Activated gamma-delta T cell (primary cell): ENCODE measurements at places on chromosomes 2 and 18.

DNA sequence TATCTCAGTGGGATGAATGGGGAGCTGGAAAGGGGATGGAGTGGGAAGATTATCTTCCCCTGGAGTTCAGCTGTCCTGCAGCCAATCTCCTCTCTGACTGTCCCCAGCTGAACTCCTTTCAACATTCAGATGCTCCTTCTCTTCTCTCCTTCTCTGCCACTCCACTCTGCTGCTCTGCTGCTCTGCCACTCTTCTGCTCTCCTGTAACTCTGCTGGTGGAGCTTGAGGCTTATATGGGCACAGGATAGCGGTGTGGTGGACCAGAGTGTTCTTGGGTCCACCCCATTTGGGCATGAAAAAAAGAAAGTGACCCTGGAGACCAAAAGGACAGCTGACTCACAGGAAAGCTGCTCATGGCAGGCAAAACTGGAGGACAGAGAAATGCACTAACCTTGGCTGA is 26.6 kb downstream of the FAHD2B start:
- no peak for DNase-seq

- DNase-seq, result no peak
Observed at GRCh38 chr18:66156946-66157687, 406.3 kb downstream of the CDH7 start.

DNA sequence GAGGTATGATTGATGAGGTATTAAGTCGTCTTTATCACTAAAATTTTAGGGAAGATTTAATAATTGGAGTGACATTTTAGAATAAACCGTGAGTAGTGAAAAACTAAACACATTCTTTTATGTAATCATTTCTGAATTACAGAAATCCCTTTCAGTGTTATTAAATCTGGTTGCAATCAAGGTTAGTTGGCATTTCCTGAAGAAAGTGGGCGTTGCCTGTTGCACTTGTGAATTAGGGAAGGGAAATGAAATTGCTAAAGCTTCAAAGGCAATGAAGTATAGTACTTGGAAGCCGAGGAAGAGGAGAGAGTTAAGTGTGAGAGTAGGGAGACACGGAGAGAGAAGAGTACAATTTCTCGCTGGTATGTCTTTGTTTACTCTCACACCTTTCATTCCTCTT is 274.5 kb downstream of the SLC8A1 start:
- no peak for DNase-seq

- DNase-seq, result no peak
Observed at GRCh38 chr2:221817052-221817451, 244.9 kb upstream of the EPHA4 start.

- DNase-seq, result no peak
Observed at GRCh38 chr18:51195451-51196117, 1.9 kb downstream of the MEX3C start.

- DNase-seq, result no peak
Observed at GRCh38 chr2:96580771-96581170, 44.2 kb downstream of the ARID5A start.

GRCh38 chr2:239098288-239098970 is 250.5 kb downstream of the TWIST2 start:
- no peak for DNase-seq

GRCh38 chr18:12819322-12819721 is 64.7 kb downstream of the PTPN2 start:
- no peak for DNase-seq

DNA sequence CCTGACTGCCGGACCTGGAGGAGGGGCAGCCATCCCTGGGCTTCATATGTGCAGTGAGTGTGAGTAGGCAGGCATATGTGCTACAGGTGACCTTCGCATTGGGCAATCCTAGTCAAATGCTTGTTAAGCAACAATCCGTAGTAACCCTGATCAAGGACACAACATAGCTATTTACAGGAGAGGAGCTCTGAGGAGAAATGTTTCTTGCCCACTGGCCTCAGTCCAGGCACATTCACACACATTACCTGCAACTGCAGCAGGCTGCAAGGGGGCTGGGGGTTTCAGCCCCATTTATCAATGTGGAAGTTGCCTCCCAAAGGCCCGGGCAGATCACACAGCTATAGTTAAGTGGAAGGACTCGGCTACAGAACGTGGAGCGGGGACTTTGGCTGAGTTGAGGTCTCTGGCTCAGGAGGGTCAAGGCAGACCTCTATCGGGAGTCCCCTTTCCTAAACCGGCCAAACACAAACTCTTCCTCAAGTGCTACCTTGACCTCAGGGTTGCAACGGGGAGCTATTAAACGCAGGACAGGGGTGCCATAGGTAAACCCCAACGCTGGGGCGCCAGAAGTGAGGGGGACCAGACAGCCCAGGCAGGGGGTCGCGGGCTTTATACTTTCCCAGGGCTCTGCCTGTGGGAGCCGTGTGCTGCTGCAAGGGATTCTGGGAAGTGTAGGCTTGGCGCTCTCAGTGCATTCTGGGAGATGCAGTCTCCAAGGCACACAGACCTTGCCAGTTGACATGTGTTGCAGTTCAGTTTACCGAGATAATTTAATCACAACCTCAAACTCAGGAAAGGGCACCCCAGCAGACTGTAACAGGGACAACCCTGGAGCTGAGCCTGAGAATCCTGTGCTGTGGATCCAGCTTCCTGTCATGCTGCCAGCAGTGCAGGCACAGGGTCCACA is 9.4 kb downstream of the KHK start:
- DNase-seq, result no peak

- no peak for DNase-seq
Observed at GRCh38 chr2:238286987-238287736, 1.2 kb downstream of the PER2 start.

GRCh38 chr2:229096409-229097066 is 174.5 kb downstream of the PID1 start:
- no peak for DNase-seq

- no peak for DNase-seq
Observed at GRCh38 chr2:242011167-242011513, 141.6 kb downstream of the RTP5 start.

- no peak for DNase-seq
Observed at GRCh38 chr2:183759033-183759432, 634.8 kb downstream of the NUP35 start.

GRCh38 chr18:79309614-79310358 is 85.9 kb upstream of the NFATC1 start:
- no peak for DNase-seq

- DNase-seq, result no peak
Observed at GRCh38 chr2:230267059-230267458, 41.5 kb downstream of the SP140 start.

- no peak for DNase-seq
Observed at GRCh38 chr2:120552800-120553481, 182.7 kb upstream of the GLI2 start.

DNA sequence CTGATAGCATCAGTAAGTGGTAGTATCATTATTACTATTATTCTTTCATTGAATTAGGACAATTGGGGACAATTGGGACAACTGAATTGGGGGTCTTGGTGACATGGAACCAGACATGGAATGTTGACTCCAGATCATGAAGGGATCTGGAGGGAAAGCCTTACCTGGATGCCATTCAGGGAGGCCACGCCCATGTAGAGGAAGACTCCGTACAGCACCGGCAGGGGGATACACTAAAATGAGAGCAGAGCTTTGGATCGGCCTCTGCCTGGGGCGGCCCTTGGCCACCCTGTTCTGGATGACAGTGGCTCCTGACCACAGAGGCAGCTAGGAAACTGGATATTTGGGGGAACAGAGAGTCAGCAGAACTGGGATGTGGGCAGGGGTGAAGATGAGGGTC is 29.2 kb downstream of the MTHFD2 start:
- DNase-seq, result no peak

DNA sequence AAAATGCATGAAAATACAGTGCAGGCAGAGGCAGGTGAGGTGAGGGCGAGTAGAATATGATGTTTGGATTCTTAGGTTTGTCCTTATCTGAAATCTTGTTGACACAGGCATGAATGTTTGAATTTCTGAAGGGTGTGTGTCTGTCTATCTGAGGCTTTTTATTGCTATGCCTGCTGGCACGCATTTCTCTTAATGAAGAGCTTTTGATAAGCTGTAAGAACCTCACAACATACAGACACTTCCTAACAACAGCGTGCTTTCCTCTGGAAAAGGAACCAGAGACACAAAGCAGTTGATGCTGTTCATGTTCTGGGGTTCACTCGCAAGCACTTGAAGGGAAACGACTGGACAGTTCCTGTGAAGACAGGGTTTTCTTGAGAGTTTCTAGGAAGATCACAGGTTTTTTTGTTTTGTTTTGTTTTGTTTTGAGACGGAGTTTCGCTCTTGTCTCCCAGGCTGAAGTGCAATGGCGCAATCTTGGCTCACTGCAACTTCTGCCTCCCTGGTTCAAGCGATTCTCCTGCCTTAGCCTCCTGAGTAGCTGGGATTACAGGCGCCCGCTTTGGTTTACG is 33.3 kb upstream of the CABLES1 start:
- no peak for DNase-seq
